Nephron progenitor cell (in vitro differentiated cells): ENCODE measurements at places on chromosomes 1 and 21.

- DNase-seq, result peak; percentile 80
These were observed 158.8 kb downstream of the TOMM20 start for GRCh38 chr1:234969581-234970400.

DNA sequence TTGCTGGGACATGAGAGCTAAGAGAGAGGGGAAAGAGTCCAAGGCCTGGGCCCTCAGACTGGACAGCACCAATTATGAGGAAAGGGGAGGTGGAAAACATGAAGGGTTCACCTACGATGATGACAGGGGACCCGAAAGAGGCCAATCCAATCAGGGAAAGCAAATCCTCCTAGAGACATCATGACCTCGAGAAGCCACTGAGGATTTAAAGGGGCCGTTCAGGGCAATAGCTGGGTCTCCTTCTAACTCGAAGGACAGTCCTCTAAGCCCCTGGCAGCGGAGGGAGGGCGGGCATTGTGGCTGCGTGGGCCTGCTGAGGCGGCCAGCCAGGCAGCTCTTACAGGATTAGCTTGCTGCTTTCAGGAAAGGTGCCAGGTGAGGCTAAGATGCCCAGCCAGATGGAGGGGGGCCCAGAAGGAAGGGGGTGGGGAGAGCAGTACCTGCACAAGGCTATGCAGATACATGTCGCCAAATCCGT is 7.4 kb downstream of the MEF2D start:
- no peak for DNase-seq

GRCh38 chr21:38850277-38850951 is 44.7 kb downstream of the ETS2 start:
- DNase-seq, result no peak

- DNase-seq, result no peak
These were observed 409.8 kb downstream of the MATN1 start for GRCh38 chr1:30313584-30313983.

DNA sequence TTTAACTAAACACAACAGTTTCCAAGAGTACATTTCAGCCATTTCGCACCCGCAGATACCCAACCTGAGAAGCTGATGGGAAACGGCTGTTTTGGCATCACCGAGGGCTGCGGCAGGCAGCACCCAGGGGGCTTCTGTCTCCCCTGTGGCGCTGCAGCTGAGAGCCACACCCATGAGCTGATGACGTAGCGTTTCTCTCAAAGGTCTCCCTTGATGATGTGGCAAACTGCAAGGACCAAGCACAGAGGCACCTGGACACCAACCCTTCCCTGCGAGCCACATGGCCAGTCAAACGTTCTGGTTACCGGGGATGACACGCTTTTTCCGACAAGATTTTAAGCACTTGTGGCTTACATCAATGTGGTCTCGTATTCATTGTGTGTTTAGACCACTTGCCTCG is 150.8 kb upstream of the ERG start:
- DNase-seq, result no peak

- DNase-seq, result no peak
These were observed 6.4 kb downstream of the HSPG2 start for GRCh38 chr1:21930629-21931170.
